ENCODE measurements at places on chromosomes 2 and 18.

GRCh38 chr2:31347750-31348149 is 66.8 kb downstream of the XDH start:
- no peak for DNase-seq

DNA sequence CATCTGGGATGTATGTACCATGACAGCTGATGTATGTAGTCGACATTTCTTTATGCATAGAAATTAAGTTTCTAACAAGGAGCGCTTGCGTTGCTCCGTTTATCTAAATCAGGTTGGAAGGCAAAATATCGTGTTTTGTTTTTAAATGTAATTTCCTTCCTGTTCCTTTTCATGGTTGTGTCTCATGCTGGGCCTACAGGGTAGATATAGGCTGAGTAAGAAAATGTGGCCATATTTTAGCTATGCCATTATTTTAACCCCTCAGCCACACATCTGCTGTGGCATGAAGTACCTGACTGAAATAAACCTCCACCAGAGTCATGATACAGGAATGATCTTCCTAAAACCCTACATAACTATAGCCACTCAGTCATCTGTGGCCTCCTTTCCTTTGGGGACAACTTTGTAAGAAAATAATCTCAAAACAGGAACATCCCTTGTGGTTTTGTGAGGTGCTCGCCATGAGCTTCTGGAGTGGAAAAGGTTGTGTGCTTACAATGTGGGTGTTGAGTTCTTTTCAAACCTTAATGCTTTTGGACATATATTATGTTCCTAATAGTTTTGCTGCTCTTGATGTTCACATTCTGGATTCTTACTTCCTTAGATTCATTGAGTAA is 214.3 kb downstream of the FAM210A start:
- DNase-seq, result no peak

DNA sequence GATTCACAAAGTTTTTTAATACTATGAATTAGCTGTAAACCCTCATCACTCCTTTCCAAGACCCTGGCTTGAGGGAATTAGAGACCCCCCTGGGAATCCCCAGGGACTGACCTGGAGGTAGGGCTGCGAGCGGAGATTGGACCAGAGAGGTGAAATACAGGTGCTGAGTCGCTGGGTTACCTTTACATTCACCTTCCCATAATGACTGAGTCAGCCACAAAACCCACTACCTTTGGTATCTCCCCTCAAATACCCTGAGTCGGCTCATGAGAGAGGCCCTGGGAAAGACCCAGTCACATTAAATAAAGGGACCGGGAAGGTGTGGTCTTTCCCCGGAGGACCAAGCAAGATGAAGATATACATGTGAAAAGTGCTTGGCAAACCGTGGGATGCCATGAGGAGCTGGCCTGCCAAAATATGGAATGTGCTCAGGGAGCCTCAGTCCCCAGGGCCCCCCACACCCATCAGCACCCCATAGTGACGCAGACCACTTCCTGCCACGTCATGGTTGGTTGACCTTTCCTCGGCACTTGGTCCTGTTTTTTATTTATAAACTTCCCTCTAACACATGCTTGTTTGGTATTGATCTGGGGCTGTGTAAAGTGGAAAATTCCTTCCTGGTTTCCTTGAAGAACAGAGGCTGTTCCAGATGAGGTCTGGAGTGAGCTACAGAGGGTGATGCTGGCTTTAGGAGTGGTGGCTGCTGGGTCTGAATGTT is 51.4 kb downstream of the IL1RL2 start:
- no peak for DNase-seq

DNA sequence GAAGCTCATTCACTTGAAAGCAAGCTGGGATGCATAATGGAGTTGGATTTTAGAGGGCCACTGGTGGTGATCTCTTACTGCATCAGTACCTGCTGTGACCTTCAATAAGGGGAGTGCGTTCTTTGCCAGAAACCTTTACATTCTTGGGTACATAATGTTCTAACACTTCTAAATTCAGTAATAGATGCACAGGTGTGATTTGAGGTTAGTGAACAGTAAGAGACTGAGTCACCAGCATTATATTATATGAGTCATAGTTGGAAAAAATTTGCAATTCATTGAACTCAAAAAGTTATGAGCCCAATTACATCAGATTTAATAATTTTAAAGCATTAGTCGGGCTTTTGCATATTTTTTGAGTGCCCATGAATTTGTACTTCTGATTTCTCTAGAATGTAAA is 803.3 kb downstream of the ADCYAP1 start:
- DNase-seq, result no peak

GRCh38 chr2:10873790-10874437 is 37.8 kb upstream of the KCNF1 start:
- DNase-seq, result no peak

DNA sequence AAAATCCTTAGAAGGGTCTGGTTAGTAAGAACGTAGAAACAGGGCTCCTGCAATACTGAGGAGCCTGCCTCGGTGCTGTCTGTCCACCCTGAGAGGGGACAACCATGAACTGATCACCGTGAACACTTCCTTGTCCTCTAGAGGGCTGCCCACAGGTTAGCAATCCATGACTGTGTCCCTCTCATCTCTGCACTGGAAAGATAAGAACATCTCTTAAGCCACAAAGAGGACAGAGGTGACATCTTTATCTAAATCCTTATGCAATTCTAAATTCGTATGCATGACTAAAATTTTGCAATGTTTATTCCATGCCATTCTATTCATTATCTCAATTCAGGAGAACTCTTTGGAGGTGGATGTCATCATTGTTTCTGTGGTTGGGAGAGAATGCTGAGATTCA is 12.8 kb downstream of the EFR3B start:
- no peak for DNase-seq

GRCh38 chr18:23134780-23135549 is at the start of gene CABLES1:
TSS of gene CABLES1 (plus strand) at chr18:23135485. CDS start at chr18:23135763, 278 bp downstream.
- peak; percentile 74 for DNase-seq

- no peak for DNase-seq
Measured at GRCh38 chr18:30056528-30056927, 986.0 kb downstream of the DSC3 start.

DNA sequence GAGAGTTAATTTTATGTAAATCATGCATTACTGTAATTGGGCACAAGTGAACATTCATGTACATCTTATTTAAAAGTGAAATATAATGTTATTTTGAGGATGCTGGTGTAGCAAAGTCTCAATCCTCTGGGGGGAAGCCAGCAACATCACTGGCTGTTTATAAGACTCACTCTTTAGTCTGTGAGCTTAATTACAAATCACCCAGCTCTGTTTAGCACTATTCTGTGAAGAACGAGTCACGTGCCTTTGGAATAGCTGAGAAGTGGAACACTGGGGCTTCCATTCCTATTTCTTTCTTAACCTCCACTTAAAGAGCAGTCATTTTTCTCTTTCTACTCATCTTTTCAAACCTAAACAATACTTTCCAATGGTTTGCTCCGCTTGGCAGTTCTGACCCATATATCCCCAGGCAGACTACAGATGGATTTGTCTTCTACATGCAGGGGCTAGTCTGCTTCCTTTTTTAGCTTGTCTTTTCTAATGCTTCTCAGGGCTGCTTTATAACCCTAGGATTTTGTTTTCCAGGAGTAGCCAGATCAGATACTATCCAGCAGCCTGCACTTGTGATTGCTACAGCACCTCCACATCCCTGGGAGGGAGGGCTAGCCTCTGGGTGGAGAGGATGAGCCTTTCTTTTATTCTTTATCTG is 95.3 kb upstream of the CAVIN2 start:
- no peak for DNase-seq

DNA sequence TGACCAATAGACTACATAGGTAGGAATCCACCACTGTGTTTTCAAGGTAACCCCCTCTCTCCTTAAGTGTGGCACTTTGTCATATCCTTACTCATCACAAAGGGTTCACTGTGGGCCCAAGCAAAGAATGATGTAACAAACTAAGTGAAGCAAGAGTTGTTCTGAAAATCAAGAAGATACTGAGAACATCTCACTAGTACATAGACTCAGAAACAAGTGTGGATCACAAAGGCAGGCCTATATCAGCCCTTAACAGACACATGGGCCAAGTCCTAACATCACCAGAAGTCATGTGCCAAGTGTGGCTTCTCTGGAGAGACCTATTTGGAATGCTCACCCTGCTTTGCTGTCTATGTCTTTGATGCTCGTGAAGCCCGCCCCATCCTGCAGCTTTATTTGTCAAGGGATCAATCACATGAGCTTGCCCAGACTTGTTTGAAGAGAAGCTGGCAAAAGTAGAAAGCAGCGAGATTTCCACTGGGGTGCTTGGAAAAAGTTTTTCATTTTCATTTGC is 131.2 kb upstream of the TTC39C start:
- peak; percentile 15 for DNase-seq
